Activated CD4-positive, CD25-positive, alpha-beta regulatory T cell (primary cell): ENCODE measurements at places on chromosomes 5 and 9.
A peak's percentile ranks its signal among the peaks of the same experiment; 100 is the strongest.

GRCh38 chr5:399296-400281 lies 43.4 kb upstream of the EXOC3 start:
- DNase-seq: peak; percentile 19

DNA sequence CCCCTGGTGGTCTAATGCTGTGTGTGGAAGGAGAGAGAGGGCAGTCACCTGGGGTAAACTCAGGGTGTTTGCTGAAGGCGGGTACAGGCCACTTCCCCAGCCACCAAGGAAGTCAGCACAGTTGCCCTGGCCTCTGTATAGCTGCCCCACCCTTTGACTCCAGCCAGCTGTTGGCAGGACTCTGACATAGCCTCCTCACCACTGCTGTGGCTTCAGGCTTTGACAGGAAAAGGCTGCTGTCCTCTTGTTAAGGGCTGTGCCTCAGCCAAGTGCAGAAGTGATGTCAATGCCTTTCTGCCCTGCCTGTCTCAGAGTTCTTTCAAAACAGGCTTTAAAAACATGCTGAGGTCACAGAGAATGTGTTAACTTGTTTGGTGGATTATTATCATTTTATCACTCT lies 487.2 kb upstream of the KLF4 start:
- no peak for DNase-seq

- no peak for DNase-seq
Observed at GRCh38 chr5:115271295-115272050, 8.8 kb upstream of the PGGT1B start.

DNA sequence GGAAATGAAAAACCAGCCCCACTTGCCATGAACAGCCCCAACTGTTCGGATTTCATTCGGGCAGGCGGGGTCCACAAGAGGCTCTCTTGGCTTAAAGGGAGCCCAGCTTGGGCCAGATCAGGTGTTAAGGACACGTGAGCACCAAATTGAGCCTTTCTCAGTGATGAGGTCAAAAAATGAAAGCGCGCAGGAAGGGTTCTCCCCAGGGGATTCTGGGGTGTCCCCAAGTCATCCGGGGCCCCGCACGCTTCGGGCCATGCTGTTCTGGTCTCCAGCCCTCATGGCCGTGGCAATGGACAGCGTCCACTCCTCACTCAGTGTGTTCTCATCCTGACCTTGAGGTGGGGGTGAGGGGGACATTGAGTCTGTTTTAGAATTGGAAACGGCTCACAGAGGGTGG lies 10.9 kb downstream of the AK1 start:
- DNase-seq: no peak

DNA sequence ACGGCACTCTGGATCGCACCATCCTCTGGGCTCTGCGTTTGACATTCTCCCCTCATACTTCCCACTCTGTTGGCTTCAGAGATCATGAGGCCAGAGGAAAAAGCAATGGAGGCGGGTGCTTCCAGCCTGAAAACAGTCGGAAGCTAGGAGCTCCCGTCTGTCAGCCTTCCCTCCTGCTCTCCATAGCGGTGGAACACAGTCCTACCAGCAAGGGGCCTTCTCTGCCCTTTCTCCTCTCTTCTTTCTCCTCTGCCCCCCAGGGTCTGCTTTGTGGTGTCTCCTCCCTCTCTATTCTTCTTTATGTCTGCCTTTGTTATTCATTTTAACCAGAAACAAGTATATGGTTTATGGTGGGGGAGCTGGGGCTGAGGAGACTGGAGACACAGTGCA lies 152.5 kb upstream of the NFIB start:
- DNase-seq: no peak

GRCh38 chr9:693201-694091 lies 148.1 kb upstream of the DMRT1 start:
- no peak for DNase-seq

DNA sequence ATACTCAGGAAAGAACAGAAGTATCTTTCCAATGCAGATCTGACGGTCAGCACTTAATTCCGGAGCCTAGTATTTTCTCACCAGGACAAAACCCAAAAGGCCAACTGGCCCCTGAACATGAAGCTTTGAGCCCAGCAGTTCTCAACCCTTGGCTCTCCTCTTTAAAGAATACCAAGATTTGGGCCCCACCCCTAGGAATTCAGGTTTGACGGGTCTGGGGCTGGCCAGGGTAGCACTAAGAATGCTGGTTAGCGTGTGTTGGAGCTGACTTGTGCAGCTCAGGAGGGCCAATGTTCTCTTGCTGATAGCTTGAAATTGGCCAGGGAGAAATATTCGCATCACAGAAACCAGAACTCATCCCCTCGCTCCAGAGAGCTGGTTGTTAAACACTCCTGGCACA lies 88.3 kb upstream of the PTCH1 start:
- DNase-seq: no peak

- no peak for DNase-seq
Observed at GRCh38 chr5:134784946-134785620, 26.5 kb downstream of the DDX46 start.

GRCh38 chr5:146419696-146420095 lies 27.4 kb upstream of the TCERG1 start:
- no peak for DNase-seq

DNA sequence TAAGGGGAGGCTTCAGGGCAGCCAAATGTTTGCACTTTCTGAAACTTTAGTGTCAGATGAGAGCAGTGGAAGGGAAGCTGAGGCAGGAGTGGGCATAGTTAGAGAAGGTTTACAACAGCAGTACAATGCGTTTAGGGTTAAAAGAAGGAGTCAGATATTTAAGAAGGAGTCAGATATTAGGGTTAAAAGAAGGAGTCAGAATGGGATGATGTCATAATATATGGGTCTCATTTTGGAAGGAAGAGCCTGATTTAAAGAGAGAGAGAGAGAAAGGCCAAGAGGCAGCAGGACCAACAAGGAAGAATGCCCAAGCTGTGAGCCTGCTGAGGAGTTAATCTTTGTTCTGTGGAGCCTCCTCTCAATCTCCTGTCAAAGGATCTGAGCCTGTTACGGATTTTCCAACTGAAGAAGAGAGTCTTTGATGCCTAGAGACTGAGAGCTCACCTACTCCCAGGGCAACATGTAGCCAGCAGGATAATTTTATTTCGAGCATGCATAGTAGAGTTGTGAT lies 9.5 kb downstream of the ISL1 start:
- no peak for DNase-seq

DNA sequence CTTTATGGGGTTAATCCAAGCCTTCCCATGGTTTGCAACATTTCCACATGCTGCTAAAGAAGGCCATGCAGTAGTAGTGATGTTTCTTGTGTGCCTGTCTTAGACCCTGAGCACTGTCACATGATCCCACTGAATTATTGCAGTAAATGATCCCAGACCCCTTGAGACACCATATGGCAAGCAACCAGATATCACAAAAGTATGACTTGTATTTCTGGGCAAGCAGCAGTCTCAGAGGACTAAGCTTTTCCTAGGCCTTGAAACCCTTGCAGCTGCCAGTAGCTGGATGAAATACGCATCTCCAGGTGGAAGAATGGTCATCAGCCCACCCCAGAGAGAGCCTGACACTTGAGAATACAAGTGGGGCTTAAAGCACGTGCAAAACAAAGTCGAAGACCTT lies 41.8 kb downstream of the CDO1 start:
- no peak for DNase-seq

GRCh38 chr5:106966686-106967315 lies 703.9 kb downstream of the EFNA5 start:
- no peak for DNase-seq

GRCh38 chr9:124685217-124685616 lies 85.9 kb downstream of the NR6A1 start:
- DNase-seq: no peak

DNA sequence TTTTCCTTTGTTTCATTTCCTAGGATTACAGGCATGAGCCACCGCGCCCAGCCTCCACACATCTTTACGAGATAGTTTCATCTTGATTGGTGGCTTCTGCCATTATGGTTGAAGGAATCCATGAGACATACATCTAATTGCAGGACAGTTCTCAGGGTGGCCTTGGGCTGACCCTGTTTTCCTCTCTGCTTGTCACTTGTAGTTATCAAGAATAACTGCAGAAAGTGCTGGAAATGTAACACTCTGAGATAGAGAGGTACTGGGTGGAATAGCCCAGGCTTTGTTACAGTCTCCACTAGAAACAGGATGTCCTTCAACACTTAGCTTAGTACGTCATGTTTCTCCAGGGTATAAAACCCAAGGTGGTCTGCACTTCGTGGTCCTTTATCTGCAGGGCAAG lies 10.7 kb downstream of the UGT3A2 start:
- no peak for DNase-seq

DNA sequence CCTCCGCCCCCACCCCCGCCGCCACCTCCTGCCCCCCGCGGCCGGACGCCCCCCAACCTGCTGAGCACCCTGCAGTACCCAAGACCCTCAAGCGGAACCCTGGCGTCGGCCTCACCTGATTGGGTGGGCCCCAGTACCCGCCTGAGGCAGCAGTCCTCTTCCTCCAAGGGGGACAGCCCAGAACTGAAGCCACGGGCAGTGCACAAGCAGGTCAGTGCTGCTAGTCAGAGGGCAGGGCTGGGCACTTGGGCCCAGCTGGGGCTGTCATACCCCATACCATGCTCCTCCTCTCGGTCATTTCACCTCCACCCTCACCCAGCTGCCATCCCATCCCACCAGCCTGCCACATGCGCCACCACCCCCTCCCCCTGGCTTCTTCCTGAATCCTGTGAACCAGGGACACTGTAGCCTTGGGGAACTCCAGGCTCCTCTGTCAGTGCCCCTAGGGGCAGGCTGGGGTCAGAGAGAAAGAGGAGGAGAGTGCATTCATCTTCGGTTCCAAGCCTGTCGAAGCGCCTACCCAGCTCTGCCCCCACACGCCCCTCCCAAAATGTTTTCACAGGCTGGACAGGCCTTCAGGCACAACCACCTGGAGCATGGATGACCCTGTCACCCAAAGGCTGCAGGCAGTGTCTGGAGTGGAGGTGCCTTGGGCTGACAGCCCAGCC lies 122.0 kb downstream of the DAB2IP start:
- no peak for DNase-seq

DNA sequence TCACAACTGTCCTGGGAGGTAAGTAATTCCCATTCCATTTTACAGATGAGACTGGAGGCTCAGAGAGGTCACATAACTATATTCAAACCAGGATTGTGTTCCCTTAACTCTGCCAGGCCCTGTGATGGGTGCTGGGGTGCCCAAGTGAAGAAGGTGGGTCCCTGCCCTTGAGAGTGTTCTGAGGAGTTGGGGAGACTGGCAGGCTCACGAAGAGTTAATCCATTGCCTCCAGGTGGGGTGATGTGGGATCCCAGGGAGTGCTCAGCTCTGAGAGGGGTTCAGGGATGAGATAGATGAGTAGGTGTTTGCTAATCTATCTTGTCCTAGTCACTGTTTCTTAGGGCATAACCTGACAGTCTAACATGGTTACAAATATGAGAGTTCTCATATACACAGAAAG lies 36.7 kb downstream of the GSN start:
- no peak for DNase-seq

GRCh38 chr5:52909192-52909591 lies 80.0 kb upstream of the ITGA2 start:
- DNase-seq: no peak

DNA sequence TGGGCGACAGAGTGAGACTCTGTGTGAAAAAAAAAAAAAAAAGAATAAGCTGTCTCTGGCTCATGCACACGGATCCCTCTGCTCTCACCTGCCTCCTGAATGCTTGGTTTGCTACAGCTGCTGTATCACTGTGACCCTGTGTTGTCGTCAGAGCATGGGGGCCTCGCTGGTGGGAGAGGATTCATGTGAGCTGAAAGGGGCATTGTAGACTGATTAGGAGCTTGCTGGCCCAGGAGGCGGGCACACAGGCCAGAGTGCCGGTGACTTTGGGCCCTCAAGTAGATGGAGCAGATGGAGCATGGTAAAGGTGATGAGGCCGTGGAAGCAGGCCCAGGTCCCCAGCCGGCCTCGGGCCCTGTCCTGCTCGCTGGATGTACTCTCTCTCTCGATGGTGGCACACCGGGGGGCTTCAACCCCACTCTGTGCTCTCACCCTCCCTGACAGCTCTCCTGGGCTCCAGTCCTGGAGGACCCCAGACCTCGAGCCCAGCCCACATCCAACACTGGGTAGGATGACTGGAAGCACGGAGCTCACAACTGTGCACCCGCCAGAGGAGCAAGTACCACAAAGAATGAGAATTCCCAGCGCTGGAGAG lies 7.1 kb downstream of the FLT4 start:
- no peak for DNase-seq

DNA sequence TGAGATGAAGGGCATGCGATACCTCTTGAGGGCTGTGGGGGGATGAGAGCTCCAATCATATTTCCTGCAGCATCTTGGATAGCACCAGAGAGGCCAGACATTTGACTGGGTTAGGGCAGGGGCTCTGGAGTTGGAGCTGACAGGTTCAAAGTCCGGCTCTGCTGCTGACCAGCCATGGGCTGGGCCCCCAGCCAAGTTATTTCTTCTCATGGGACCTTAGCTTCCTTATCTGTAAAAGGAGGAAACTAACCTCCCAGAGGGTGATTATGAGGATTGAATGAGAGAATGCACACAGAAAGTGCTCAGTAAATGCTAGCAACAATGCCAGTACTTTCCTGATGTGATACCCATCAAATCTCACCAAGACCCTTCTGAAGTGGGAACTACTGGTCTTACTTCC lies 65.2 kb upstream of the SLC25A51 start:
- DNase-seq: no peak

DNA sequence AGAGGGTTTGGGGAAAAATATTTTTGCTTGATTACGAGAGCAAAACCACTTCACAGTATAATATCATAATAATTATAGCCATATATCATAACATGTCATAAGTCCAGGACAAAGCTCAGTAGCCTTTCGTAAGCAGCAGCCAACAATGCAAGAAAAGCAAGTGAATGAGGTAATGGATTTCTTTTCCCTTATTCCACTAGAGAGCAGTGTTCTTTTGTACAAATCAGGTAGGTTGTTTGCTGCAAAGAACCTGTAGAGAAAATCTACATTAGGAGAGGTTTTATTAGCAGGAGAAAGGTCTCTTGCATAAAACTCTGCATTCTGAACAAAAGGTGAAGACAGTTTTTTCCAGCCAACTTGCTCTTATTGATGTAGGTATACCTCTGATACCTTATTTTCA lies 1033.4 kb downstream of the TLE4 start:
- DNase-seq: no peak

GRCh38 chr9:100724886-100725285 lies 147.0 kb downstream of the CAVIN4 start:
- DNase-seq: no peak

DNA sequence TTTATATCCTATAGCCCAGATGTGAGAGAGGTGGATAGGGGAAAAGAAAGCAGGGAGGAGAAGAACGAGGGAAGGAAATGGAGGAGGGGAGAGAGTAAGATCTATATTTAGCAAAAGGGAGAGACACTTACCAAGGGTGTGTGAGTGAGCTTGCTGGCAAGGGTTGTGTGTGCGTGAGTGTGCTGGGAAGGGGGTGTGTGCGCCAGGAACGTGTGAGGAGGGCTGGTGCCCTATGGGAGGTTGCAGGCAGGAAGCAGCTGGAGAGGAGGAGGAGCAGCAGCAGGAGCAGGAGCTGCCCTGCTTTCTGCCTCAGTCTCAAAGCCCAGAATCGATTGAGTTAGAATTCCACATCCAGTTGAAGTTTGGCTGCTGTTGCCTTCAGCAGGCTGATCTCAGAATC lies 148.3 kb upstream of the RUSC2 start:
- no peak for DNase-seq
